ENCODE measurements at places on chromosomes 1 and 21.

DNA sequence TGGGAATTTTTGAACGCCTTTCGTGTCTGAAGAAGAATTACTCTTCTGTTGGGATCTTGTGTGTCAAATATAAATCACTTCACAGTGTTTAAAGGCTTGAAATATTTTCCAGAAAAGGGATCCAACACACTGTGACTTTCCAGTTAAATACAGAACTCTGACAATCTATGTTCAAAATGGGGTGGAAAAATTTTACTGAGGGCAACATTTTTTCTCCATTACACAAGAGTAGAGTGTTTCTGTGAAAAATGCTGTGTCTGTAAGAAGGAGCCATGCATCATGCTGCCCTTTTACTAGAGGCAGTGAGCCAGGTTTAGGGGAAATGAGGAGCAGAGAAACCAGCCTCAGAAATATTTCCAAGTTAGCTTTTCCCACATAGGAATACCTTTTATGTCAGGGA is 86.5 kb downstream of the VPS13D start:
- DNase-seq, result no peak

DNA sequence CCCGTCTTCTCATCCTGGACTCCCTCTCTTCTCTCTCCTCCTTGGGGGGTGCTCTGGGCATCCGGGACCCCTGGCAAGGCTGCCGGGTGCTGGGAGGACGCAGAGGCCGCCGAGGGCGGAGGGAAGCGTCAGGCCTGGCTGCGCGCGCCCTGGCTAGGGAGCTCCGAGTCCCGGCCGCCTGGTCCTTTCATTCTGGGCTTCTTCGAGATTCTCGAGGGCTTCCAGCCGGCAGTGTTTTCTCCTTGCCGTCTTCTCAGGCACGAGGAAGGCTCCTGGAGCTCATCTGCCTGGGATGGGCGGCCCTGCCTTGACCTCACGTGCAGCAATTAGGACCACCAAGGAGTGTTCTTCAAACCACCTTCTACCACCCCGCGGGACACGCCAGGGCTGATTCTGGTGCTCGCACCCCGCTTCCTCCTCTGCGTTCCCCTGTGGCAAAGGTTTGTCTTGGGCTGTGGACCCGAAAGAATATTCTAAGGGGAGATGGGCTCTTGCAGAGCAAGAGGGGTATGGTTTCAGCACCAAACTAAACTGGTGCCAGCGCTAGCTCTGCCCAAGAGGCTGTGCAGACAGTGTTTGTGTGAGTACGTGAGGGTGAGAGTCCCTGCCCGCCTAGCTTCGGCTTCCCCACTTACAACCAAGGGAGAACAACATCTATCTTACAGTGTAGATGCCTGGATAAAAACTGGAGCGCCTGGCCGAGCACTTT is 36.5 kb downstream of the PIK3CD start:
- no peak for DNase-seq

GRCh38 chr1:226988334-226988666 is 48.2 kb downstream of the COQ8A start:
- DNase-seq, result no peak

GRCh38 chr1:67316180-67316902 is 8.7 kb downstream of the IL12RB2 start:
- DNase-seq, result no peak

DNA sequence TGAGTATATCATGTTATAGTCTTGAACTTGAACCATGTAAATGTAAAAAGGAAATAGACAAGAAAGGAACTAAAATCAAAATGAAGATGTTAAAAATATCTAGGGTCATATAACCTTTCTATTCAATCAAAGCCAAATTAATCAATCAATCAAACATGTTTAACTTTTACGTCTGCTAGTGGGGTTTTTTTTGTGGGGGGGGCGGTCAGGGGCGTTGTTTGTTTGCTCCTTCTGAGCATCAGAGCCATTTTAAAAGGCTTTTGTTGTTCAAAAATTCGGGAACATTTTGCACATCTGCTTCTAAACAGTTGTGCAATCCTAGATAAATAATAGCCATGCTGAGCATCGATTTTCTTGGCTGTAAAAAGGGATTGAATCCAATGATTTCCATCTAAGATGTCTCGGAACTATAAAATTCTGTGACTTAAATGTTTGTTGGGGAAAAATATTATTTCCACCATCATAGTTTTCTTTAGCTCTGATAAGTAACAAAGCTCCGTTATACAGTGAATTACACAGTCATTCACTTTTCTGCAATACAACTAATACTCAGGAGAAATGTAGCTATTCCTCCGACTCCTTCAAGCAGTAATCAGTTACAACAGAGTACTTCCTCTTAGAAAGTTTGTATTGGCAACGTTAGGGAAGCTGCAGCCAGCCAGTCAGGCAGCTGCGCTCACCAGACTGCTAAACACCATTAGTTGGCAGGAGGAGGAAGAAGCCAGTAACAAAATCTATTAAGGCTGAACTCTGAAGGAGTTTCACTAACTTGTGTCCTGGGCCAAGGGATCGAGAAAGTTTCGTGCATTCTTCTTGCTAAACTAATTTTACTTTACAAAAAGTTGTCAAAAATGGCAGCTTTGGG is 2.2 kb downstream of the SPATA6 start:
- no peak for DNase-seq

DNA sequence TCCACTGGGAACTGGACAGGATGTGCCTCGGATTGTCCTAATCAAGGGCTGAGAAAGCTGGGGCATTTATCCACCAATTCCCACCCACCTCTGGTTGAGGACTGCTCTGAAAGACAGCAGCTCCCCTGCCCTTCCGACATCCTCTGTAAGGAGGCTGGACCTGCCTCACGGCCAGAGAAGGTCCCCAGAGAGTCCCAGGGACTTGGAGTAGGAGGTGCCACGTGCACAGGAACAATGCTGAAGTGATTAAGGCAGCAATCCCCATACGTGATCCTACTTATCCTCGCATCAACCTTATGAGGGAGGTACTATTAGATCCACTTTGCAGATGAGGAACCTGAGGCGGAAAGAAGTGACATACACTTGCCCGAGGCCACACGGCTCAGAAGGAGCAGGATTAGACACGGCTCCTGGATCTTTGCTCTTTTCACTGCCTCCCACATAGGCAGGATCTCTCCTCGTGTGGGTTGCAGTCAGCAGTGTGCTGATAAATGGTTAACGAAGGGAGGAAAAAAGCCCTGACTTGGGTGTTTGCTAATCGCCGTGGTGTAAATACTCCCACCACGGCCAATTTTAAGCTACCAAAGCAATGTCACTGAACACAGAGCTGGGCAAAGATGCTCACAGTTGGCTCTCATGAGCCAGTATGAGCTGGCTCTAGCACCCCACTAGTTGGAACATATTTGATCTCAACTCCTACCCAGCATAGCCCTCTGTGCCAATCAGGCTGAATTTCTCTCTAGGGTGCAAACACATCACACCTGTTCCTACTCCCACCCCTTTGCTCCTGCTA is 18.6 kb upstream of the LDLRAP1 start:
- no peak for DNase-seq

GRCh38 chr1:175888996-175889395 is 145.6 kb upstream of the TNR start:
- no peak for DNase-seq

GRCh38 chr1:54096877-54097240 is 43.5 kb downstream of the TCEANC2 start:
- DNase-seq, result no peak

GRCh38 chr1:22484706-22485345 is 33.2 kb downstream of the ZBTB40 start:
- DNase-seq, result no peak

GRCh38 chr1:111739925-111740765 is 950 bp upstream of the INKA2 start:
- no peak for DNase-seq

DNA sequence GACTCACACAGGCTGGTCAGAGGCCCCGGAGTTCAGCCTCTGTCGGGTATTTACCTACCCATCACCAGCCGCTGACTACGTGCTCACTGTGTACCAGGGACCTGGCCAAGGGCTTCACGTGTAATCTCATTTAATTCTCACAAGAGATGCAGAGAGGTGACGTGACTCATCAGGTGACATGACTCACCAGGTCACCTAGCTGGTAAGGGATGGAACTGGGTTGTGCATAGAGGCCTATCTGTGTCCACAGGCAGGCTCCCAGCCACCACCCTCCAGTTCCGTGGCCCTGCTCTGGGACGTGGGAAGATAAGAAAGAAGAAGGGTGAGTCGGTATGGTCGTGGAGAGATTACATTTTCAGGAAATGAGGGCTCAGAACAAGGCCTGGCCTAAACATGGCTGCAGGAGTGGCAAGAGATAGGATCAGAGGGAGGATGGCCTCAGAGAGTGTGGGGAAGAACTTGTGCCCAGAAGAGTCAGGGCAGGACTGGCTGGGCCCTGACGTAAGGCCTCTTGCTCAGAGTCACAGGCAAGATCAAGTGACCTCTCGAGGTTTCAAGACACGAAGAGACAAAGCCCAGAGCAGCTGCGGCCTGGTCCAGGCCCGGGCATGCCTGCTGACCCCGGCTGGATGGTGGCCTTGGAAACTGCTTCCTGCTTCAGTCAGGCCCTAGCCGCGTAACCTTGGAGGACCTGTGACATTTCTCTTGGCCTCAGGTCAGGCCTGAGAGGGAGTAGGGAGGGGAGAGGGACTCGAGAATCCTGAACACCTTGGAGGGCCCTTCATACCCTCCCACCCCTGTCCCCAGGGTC is 52.7 kb upstream of the WASF2 start:
- DNase-seq, result peak; percentile 94

DNA sequence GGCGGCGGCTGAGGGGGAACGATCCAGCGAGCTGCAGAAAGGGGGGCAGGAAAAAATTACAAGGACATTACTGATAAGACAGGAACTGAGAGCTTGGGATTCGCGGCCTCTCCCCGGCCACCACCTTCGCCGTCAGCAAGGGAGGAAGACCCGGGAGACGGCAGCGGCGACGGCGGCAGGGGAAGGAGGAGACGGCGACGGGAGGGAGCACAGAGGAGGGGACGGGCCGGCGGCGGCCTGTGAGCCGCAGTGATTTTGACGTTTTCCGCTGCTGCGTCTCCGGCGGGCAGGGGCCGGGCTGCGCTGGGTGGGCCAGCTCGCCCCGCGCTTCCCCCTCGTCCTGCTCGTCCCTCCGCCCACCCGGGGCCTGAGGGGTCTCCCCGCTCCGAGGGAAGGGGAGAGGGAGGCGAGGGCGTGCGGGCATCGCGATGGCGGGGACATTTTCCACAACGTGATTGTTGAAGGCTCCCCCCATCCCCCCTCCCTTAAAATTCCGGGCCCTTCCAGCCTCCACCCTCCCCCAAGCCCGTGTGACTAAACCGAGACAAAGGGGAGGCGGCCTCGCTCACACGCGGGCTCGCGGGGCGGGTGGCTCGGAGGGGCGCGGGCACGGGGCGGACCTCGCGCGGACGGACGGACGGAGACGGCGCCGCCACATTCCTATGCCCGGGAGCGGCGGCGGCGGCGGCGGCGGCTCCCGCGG is 407 bp downstream of the CAMSAP2 start:
- no peak for DNase-seq

Data from kidney epithelial cell (primary cell).